Kidney (tissue), 22 donors: ENCODE measurements at places on chromosomes 7 and 10. TPM values are rescaled to one million over a fixed set of nuclear protein-coding genes. Genes with fewer than 3 reads are reported as not detected.

IMPDH1 gene
- total RNA-seq, result 40.3 TPM

DNA sequence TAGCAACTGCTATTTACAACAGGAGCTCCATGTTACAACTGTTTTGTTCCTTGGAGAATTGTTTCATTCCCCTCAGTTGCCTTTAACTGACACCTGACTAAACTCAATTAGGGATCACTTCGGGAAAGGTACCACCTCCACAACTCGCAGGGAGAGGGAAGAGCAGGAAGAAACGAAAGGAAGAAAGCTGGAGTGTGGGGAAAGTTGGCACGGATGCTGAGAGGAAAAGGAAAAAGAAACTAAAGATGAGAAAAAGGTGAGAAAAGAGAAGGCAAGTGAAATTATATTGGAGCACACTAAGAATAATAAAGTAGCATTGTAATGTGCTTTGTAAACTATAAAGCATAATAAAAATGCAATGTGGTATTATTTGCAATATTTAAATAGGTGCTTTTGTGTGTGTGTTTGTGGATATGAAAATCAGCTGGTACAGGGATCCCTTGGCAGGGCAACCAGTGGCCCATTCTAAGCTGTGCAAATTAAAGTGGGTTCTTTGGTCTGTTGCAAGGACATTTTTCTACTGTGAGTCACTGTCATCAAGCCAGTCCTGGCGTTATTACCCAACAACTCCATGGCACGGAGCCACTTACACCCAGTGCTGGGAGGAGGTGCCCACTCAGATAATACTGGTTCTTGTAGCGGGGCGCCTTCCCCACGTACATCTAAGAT lies 45.9 kb downstream of the HIPK2 start:
- no peak for DNase-seq

GRCh38 chr7:105718511-105718925 lies 137.2 kb upstream of the EFCAB10 start:
- no peak for DNase-seq

GBX1 gene
- not detected for total RNA-seq

GRCh38 chr7:44258423-44258760 lies 57.6 kb downstream of the YKT6 start:
- no peak for DNase-seq

- DNase-seq, result no peak
Observed at GRCh38 chr10:113073549-113074189, 123.6 kb downstream of the TCF7L2 start.

DNA sequence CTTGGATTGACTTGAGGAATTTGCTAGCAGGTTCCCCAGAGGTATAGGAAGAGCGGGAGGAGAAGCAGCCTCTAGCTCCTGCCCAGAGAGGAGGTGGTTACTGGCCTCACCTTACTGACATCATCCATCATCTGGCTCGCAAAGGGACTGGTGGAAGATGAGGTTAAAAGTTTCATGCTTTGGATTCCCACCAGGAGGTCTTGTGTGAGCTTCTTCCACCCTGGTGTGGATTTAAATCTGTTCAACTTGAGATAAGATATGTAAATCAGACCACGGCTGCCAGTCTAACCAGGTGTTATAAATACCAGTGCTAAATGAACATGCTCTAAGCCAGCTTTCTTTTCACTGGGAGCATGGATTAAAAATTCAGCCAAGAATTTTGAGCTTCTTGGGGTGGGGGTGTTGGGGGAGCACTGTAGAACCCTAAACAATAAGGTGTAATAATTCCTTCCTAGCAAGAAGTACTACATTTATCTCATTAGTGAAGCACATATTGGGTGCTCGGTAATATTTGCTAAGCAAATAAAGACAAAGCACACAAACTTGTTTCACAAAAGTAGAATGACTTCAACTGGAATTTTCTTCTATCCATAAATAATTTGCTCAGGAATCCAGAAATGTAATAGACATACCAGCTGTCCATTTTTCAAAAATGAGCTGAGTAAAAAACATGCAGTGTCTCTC lies 7.8 kb downstream of the PROSER2 start:
- DNase-seq, result no peak

DNA sequence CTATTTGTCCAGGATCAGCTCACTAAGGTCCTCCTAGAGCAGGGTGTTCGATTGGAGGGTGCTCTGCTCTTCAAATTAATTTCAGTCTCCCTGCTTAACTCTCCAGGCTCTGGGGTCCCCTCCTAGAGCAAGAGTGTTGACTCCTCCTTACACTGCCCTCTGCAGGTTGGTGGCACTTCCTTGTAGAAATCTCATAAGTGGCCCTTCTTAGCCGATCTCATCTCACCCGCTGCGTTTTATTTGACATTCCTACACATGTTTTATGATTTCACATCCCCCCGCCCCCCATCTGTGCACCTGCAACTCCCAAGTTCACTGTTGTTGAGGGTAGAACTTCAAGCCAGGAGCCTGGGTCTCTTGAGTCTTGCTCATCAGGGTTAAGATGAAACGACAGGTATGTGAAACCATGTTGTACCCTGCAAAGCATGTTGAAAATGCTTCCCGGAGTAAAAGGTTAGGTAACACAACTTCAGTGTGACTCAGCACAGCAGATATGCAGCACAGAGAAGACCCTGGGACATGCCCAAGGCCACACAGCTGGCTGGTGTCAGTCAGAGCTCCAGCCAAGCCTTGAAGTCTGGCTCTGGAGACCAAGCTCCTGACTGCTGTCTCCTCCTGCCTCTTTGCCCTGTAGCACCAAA lies 171.2 kb downstream of the PRKAG2 start:
- DNase-seq, result no peak

- DNase-seq, result no peak
Observed at GRCh38 chr10:3119796-3120459, 52.6 kb downstream of the PFKP start.

GDF10 gene
- 1.1 TPM for total RNA-seq

DNA sequence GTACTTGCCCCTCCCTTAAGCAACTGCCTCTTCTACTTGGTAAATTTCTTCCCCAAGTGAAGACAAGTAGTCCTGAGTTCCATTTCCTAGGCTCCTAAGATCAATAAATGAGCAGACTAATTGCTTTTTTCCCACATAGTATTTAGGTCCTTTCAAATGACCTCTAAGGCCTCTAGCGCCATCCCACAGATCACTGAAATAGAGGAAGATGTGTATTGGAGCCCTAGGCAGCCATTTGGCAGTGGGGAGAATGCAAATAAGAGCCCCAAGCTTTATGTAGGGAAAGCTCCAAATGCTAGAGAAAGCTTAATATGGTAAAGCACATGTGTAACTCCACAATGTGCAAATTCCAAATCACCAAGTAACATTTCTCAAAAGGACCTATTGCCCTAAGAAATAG lies 316.5 kb upstream of the PHF14 start:
- no peak for DNase-seq

DOCK1 gene
- total RNA-seq, result 81.7 TPM

LRRC27 gene
- 14.6 TPM for total RNA-seq

MAGI2 gene
- total RNA-seq, result 9.0 TPM

AKR1C1 gene
- 61.7 TPM for total RNA-seq

DNA sequence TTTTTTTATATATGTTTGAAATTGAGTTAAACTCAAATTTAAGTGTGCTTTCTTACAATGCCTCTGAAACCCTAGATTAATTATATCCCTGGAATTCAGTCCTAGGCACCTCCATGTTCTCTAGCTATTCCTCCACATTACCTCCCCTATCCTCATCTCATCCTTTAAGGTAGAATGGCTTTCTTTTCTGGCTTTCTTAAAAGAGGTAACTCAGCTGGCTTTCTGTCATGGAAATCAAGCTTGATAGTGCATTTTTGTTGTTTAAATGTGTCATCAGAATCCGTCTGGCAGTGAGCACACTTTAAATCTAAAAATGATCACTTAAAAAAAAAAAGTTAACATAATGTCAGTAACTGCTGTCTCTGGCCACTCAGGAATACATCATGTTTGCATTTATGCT lies 42.2 kb downstream of the AHR start:
- no peak for DNase-seq

DNA sequence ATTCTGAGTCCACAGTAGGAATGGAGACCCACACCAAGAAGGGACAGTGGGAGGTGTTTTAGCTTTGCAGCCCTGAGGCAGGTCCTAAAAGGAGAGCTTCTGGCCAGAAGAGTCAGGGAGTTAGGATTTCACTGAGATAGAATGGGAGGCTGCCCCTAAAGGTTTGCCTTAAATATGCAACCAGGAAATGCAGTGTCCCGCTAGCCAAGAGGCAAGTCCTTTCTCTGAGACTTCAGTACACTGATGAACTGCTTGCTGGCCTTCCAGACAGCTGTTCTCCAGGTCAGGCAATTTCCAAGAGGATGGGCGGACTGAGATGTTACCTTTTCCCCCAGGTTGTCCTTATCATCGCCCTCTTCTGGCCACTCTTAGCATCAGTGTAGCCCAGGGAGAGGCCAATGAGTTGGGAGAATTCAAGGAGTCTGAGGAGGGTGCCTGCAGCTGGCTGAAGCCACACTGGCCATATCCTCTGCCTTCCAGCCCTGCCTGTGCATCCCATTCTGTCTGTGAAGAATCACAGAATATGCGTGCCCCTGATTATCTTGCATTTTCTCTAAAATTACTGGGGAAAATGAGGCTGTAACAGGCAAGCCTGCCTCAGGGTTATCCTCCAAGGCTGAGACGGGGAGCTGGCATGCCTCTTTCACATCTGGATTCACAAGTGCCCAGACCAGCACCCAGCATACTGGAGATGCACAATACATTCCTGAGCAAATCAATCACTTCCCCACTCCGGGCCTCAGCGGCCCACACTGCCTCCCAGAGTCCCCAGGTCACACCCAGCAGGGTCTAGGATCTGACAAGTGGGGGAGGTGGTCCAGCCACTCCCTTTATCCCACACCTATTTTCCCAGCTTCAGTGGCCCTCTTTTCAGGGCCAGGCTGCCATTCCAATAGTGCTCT lies 2.4 kb downstream of the TLL2 start:
- no peak for DNase-seq

DNA sequence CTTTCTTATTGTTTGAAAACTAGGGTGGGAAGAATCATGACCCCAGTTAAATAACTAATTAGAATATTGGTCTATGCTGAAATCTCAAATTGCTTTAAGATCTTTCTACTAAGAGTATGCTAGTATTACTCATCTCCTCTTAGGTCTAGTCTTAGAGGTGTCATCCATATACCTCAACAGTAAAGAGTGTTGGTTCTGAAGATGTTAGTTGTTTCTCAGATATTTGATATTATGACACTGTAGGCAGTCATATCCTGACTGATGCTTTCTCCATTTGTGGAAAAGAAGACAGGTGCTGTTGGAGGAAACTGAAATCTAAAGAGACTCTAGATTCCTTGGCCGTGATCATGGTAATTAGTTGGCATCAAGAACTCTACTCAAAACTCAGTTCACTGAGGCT lies 21.2 kb downstream of the BPGM start:
- no peak for DNase-seq

SLC16A9 gene
- total RNA-seq, result 15.5 TPM

DNA sequence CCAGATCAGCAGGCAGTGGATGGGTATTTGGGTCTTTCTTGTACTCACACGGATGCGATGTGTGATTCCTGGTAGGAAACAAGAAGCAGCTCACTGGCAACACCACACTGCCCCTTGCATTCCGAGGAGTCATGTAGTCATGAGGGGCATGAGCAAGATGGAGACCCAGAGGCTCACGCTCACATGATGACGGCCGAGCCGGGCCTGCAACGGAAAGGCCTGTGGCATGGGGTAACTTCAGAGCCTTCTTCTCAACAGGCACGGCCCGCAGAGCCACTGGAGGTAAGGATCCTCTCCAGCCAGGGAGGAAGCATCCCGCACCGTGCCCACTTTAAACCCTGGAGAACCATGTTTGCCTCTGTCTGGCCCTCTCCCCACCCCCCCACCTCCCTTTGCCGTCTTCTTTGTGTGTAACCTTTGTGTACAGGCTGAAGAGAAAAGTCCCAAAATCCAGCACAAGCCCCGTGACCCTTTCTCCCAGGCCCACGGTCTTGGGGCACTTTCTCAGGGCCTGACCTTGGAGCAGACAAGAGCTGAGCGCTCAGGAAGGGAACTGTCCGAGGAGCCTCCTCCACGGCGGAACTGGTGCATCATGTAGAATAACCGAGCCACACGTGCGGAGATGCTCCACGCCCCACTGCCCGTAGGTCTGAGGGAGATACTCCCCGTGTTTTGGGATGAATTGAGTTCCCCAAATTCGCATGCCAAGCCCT lies 516.4 kb downstream of the DNAJB6 start:
- no peak for DNase-seq

GRCh38 chr7:100171087-100171681 lies 2.8 kb upstream of the GAL3ST4 start:
- DNase-seq, result peak; percentile 82

DNA sequence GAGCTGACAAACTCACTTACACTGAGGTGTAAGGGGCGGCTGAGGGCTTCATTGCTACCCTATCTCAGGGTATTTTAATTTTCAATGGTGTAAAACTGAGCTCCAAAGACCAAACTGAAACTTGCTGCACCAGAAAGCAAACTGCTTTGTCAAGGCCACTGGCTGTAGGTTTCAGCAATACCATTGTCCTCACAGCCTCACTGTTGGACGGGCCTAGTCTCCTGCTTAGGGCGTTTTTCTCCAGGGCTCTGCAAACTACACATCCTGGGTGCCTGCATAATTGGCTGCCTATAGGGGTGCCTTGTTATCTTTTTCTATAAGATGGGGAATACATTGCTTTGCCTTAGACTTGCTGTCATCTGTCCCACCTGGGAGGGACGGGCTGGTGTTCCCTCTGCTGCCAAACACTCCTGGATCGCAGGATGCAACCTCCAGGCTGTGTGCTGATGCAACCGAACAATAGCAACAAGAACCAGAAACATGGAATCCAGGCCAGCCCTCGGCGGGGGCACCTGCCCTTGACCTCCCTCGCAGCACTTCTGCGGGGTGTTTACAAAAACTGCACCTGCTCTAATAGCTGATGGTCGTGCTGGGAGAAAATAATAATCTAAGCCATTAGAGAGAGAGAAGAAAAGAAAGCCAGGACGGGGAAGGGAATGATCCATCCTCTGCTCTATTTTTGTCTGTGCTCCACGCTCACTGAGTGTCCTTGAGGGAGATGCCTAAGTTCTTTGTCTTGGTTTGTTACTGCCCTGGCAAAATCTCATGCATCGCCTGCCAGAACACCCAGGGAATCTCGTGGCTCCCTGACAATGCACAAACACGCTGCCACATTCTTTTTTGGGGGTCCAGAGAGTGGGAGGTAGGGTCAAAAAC lies 104.5 kb downstream of the GALNT17 start:
- no peak for DNase-seq

TRIL gene
- total RNA-seq, result 6.1 TPM

ARHGAP21 gene
- 74.3 TPM for total RNA-seq

- DNase-seq, result no peak
Observed at GRCh38 chr10:120646738-120647456, 189.9 kb downstream of the PLPP4 start.

- no peak for DNase-seq
Observed at GRCh38 chr10:32943395-32943794, 14.6 kb downstream of the ITGB1 start.

ANK3 gene
- total RNA-seq, result 214 TPM

AFAP1L2 gene
- total RNA-seq, result 24.0 TPM

OR13A1 gene
- not detected for total RNA-seq

ZNF92 gene
- 9.5 TPM for total RNA-seq

DNA sequence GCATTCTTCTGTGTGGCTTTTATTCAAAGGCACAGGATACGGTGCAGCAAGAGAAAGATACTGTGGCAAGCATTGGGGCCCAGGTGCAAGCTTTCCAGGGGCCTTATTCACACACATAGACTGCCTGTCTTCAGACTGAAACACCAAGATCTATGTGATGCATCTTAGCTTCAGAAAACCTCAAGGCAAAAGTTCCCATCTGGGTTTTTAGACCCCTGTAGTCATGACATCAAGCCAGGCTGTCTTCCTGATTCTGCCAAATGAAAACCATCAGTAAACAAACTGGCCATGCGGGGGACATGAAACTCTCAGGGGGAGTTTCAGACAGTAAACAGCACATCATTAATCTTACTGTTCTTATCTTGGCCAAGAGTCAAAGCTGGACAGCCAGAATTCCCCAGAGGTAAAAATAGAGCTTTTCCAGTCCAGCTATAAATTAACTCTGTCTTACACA lies 9.8 kb downstream of the AGBL3 start:
- no peak for DNase-seq
